Endothelial cell (in vitro differentiated cells): ENCODE measurements at places on chromosomes 12 and 14. TPM values are rescaled to one million over a fixed set of nuclear protein-coding genes. Genes with fewer than 3 reads are reported as not detected.
A peak's percentile ranks its signal among the peaks of the same experiment; 100 is the strongest.

- H3K4me1 ChIP-seq: no peaks in the 10 kb centered on the region
- no peak overlapping the region for H3K4me3 ChIP-seq
- no peak for DNase-seq
- H3K36me3 ChIP-seq: no peaks in the 10 kb centered on the region
- no peak overlapping the region for H3K27ac ChIP-seq
Measured at GRCh38 chr14:51792809-51793208, 67.6 kb upstream of the GNG2 start.

GRCh38 chr12:19482551-19483109 lies 43.3 kb downstream of the AEBP2 start:
- peak overlapping the region; percentile 26 for H3K27ac ChIP-seq
- no peak overlapping the region for H3K4me3 ChIP-seq
- H3K27me3 ChIP-seq: peaks cover 6% of the 10 kb centered on the region
- peaks cover 37% of the 10 kb centered on the region for H3K36me3 ChIP-seq

SYT10 gene
- total RNA-seq: 0.10 TPM

- H3K4me3 ChIP-seq: peak overlapping the region; percentile 12
- no peaks in the 10 kb centered on the region for H3K27me3 ChIP-seq
- H3K36me3 ChIP-seq: no peaks in the 10 kb centered on the region
- peaks cover 9% of the 10 kb centered on the region for H3K4me1 ChIP-seq
Measured at GRCh38 chr14:55180434-55180833, 11.0 kb downstream of the DLGAP5 start.
